ENCODE measurements at places on chromosomes 6 and 20. TPM values are rescaled to one million over a fixed set of nuclear protein-coding genes. Genes with fewer than 3 reads are reported as not detected.

GRCh38 chr20:57964011-57964862 is 254.4 kb upstream of the PMEPA1 start:
- H3K4me3 ChIP-seq = no peak overlapping the region
- DNase-seq = no peak
- H3K27ac ChIP-seq = no peak overlapping the region
- H3K27me3 ChIP-seq = peaks cover 12% of the 10 kb centered on the region
- H3K36me3 ChIP-seq = no peaks in the 10 kb centered on the region
- H3K4me1 ChIP-seq = no peaks in the 10 kb centered on the region

DNA sequence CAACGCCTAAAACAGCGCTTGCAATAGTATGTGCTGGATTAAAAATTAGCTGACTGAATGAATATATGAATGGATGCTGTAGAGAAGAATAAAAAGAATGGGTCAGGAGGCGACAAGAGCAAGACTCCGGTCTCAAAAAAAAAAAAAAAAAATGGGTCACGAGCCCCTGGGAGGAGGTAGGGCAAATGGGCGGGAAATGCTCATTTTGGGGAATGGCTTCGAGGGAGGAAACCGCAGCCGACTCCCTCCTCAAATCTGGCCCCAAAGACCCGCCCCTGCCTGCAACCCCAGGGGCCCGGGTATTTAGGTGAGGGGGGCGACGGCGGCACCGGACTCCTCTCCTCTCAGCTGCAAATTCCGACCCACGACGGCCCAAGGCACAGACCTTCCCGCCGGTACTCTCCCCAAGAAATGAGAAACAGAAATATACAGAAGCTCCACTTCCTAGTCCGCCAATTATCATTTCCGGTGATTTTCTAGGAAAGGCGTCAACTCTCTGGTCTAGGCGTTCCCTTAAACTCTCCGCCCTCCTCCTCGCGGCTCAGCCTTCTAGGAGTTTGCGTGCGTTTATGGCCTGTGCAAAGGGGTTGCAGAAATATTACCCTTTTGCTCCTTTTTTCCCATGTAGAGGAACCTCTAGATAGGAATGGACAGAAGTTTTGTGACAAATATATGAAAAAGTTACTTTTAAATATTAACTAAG is at the start of gene ZNF311:
Gene ZNF311 (minus strand): TSS at position 133 of the 703 bp plus-strand sequence. CDS start 1,361 bp downstream, outside the sequence.
- H3K4me1 ChIP-seq = peaks cover 14% of the 10 kb centered on the region
- H3K27ac ChIP-seq = peak within 1 kb of the TSS; percentile 42
- peak within 1 kb of the TSS; percentile 84 for H3K4me3 ChIP-seq
- peaks cover 28% of the 10 kb centered on the region for H3K27me3 ChIP-seq
- peaks cover 5% of the 10 kb centered on the region for H3K36me3 ChIP-seq

DNA sequence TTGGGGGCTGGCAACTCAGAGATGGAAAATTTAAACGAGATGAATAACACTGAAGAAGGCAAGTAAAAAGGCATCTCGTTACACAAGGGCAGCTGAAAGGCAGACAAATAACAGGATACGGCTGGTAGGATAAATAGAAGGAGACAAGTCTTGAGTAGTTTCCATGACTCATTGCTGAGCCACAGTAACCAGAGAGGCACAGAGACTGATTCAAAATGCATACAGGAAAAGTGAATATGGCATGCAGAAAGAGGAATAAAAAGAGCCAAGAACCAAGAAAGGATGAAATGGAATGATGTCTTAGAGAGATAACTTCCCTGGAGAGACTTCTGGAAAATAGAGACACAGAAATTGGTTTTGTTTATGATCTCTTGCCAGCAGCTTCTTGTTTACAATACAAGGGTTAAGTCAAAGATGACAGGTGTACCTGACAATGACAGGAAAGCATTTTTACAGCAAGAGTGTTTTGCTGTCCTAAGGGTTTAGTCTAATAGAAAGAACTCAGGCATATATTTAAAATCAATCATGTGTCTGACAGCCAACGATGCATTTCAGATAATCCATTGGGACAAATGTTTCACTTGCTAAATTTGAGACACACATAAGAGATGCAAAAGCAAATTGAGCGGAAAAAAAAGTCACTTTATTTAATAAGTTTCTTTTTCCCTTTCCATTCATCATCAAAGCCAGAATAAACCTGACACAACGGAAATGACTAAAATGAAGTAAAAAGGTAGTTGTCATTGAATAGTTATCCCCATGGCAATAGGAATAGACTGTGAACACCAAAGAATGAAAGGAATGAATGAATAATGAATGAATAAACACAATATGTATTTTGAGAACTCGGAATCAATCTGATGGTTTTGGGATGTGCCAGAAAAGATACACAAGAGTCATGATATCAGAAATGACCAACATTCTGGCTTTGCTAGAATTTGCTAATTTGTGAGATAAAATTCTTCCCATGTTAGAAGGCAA is 68.0 kb upstream of the KCNQ5 start:
- H3K4me3 ChIP-seq = no peak overlapping the region
- no peaks in the 10 kb centered on the region for H3K36me3 ChIP-seq
- H3K27me3 ChIP-seq = peaks cover 25% of the 10 kb centered on the region
- no peak overlapping the region for H3K27ac ChIP-seq
- DNase-seq = no peak

GRCh38 chr6:162076816-162077215 is 650.8 kb downstream of the PRKN start:
- H3K4me3 ChIP-seq = no peak overlapping the region
- no peak for DNase-seq
- no peaks in the 10 kb centered on the region for H3K36me3 ChIP-seq
- no peak overlapping the region for H3K27ac ChIP-seq
- no peaks in the 10 kb centered on the region for H3K27me3 ChIP-seq

MTO1 gene
- total RNA-seq = 42.9 TPM

HLA-DMB gene
- total RNA-seq = 17.8 TPM

Measured in natural killer cell treated with Interleukin-12 subunit alpha and Interleukin-12 subunit beta and Interleukin-15 and Interleukin-18, amount 100 ng/mL, for 72 hours (primary cell).